Common myeloid progenitor, CD34-positive (primary cell): ENCODE measurements at places on chromosomes 11 and 22.

DNA sequence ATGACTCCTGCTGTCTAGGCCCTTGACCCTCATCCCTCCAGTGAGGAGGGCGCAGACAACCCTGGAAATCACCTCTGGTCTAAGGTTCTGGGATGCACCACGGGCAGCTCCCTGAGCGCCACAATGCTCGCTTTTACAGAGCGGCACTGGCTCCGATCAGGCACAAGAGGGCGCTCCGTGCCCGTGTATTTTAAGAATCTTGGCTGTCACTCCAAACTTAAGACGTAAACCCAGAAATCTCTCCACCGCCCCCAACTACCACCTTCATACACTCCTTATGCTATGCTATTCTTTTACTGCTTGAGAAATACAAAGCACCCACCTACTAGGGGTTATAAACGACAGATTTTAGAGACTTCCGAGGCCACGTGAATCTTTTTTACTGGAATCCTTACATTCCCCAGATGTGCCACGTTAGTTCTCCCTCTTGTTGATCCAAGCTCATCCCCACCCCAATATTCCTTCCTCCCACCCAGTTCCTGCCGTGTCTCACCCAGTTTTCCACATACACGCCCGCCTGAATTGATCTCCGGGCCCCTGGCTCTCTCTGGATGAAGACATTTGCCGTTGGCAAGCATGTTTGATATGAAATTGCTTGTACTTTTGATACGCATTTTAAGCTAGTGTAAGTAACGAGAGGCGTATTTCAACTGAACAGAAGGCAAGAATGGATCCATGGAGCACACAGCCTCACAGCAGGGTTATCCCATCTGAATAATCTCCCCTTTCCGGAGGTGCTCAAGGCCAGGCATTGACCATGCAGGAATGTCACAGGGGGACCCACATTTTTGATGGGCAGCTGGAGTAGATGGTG is 453.5 kb downstream of the OPCML start:
- DNase-seq, result peak; percentile 67

- no peak for DNase-seq
These were observed 395.9 kb downstream of the OPCML start for GRCh38 chr11:133136376-133136775.

DNA sequence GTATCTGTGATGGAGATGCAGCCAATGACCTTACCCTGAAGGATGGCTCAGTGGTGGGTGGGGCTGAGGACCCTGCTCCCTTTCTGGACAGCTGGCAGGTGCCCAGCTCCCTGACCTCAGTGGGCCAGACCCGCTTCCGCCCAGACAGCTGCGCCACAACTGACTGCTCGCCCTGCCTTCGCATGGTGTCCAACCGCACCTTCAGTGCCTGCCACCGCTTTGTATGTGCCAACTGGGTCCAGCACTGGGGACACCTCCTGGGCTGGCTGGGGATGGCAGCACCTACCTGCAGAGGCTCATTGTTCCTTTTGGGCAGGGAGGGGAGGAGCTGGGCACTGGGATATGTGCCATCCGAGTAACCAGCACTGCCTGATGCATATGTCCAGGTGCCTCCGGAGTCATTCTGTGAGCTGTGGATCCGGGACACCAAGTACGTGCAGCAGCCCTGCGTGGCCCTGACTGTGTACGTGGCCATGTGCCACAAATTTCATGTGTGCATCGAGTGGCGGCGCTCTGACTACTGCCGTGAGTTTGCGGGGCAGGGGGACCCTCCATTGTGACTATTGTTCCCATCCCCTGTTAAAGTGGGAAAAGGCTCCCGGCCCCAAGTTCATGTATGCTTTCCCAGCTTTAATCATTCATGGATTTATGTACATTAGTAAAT is 84.8 kb downstream of the OTOG start:
- DNase-seq, result no peak

GRCh38 chr11:99631618-99632017 is 610.9 kb downstream of the CNTN5 start:
- no peak for DNase-seq
